ENCODE measurements at places on chromosomes 5 and 9.
A peak's percentile ranks its signal among the peaks of the same experiment; 100 is the strongest.

DNA sequence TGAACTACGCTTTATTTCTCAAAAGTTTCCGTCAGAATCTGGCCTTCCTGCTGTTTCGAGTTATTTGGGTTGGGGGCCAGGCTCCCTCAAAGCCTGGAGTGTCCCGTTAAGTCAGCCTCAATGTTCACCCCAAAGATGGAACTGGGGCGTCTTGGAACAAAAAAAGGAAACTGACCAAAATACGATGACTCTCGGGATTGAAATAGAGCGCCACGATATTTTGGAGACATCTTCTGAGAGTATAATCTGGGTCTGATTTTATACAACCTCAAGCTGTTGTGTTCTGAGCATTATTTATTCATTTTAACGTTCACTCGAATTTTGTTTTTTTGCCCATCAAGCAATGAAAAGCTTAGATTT lies 28.1 kb downstream of the TLX3 start:
- DNase-seq = no peak

GRCh38 chr5:76818844-76819831 lies at the start of gene F2RL1:
TSS of gene F2RL1 (plus strand) at chr5:76819030. CDS start at chr5:76819183, 153 bp downstream.
- peak; percentile 19 for DNase-seq

GRCh38 chr5:141763541-141763940 lies 81.5 kb upstream of the ARAP3 start:
- DNase-seq = peak; percentile 89

DNA sequence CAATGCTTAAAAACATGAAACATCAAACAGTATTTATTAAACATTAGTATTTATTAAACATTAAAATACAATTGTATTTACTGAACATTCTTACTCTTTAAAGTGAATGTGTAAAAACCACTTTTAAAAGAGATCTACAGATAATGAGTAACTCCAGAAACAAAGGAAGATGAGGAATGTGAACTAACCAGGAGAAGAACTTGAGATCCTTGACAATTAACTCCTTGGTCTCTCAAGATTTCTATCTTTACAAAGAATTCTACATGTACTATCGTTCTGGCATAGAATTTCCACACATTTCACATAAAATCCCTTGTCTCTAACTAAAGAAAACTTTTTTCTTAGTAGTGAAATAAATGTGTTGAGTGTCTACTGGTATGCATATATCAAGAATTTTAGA lies 28.7 kb upstream of the IFNE start:
- DNase-seq = no peak

- DNase-seq = no peak
Observed at GRCh38 chr9:128626181-128626580, 30.5 kb downstream of the DYNC2I2 start.

DNA sequence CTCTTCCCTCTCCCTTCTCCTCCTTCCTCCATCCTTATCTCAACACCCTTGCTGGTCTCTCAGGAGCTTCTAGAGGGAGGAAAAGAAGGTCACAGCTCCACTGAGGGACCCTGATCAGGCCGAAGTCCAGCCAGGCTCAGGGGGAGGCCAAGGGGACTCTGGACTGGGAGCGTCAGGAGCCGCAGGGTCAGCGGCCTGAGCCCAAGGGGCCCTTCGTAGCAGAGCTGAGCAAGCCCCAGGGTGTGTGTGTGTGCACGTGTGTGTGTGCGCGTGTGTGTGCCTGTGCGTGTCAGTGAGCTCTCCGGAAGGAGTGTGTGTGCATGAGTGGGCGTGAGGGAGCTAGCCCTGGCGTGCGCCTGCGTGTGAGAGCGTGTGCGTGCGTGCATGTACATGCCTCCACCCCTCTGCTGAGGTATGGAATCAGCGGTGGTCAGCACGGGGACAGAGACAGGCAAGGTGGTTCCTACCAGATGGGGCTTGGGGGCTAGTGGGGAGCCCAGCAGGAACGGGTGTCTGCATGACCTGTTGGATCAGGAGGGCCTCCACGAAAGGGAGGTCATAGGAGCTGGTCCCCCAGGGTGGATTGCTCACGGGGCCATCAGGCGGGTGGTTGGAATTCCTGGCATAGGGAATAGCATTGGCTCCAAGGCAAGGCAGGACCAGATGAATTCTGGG lies 10.0 kb upstream of the AGPAT2 start:
- DNase-seq = no peak

DNA sequence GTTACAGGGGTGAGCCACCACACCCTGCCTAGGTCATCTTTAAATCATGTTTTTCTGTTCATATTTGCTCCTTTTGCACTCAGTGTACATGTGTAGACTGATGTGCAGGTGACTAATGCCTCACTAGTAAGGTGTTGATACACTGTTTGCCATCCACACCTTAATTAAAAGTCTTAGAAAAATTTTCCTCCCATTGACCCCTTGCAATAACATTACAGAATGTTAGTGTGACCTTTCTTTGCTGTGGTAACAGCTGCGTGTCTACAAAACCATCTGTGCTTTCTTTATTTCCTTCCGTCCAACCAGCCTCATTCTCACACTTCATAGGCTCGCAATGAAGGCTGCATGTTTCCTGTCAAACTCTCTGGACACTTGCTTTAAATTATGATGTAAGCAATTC lies 6.6 kb upstream of the CEMIP2 start:
- no peak for DNase-seq

- no peak for DNase-seq
Observed at GRCh38 chr9:88816141-88816540, 175.1 kb upstream of the S1PR3 start.

- no peak for DNase-seq
Observed at GRCh38 chr5:142888469-142889085, 118.4 kb downstream of the ARHGAP26 start.

DNA sequence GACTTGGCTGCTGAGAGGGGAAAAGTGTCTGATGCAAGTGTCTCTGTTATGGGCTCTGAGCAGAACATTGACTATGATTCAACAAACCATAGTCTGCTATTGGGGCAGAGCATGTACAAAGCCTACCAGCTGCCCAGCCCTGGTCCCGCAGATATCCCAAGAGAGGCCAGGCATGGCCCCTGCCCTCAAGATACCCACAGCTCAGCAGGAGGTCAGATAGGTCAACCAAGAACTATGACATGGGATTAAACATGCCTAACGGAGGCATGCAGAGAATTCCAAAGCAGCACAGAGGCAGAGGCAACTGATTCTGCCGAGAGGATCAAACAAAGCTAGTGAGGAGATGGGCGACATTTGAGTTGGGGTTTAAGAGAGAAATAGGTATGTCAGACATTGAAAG lies 39.9 kb upstream of the CPLX2 start:
- no peak for DNase-seq

GRCh38 chr5:136062366-136063274 lies 33.8 kb downstream of the TGFBI start:
- no peak for DNase-seq

DNA sequence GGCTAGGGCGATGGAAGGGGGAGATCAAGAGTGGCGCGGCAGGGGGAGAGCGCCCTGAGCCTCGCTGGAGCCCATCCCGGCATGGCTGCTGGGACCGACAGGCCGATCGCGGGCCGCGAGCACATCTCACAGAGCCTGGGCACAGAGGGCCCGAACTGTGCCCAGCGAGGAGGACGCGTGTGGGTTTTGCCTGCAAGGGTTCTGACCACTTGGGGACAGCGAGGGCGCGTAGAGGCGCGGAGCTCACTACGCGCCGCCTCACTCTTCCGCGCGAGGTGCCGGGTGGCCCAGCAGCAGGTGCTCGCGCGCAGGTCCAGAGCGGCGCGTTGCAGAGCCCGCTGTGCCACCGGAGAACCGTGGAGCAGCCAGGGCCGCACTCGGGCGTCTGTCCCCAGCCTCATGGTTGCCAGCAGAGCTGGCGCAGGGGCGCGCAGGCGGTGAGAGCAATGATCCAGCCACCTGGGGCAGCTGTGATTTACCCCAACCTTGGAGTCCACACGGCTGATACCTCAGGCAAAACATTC lies 16.3 kb upstream of the PITX1 start:
- no peak for DNase-seq

DNA sequence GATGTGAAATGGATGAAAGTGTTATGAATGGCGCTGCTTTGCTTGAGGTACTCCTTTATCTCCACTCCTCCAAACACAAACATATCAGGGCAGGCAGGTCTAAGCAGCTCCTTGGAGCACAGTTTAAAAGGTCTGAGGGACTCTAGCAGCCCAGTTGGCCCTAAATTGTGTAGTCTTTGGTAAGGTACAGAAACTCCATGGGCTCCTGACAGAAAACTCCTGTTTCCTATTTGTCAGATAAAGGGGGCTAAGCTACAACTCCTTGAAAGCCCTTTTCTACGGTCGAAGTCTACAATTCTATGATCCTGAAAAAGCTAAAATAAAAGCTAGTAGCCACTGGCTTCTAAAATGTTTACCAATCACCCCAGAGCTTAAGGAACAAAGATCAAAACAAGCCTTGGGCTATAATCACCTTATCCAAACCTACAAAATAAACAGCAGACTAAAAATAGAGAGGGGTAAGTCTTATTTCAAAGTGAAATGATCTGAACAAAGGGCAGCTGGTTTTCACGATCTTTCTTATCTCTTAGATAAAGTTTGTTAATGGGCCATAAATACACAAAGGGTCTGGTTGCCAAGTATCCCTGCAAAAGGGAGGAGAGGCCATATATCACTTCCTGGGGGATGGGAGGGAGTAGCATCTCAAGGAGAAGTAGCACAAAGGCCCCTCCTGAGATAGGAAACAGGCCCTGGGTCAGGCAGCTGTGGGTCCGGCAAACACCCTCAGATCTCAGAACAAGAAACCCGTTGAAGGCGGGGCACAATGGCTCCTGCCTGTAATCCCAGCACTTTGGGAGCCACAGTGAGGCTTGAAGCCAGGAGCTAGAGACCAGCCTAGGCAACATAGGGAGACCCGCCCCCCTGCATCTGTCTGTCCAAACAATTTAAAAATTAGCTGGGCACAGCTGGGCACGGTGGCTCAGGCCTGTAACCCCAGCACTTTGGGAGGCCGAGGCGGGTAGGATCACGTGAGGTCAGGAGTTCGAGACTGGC lies 28.3 kb upstream of the DENND4C start:
- no peak for DNase-seq

DNA sequence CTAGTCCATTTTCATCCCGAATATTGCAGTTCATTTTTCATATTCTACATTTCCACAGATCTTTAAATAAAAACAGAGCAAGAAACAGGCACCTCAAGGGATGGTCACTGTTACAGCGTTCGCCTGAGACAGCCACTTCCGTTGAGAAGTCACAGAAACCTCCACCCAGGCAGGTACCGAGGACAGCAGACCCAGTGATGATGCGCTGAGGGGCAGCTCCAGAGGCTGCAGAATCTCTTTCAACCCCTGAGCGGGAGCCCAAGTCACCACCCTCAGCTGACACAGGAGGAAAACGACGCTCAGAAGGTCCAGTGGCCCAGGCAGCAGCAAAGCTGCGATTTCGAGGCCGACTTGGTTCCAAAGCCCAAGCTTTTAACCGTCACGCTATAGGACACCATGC lies 32.8 kb downstream of the ABO start:
- DNase-seq = no peak

Measured in NCI-H1436 treated with DMSO at 0.1 percent for 48 hours (cell line).